Bone marrow (tissue), 2 donors: ENCODE measurements at places on chromosomes 7 and 10.

- no peak for DNase-seq
Observed at GRCh38 chr7:150976529-150977381, 1.4 kb downstream of the KCNH2 start.

DNA sequence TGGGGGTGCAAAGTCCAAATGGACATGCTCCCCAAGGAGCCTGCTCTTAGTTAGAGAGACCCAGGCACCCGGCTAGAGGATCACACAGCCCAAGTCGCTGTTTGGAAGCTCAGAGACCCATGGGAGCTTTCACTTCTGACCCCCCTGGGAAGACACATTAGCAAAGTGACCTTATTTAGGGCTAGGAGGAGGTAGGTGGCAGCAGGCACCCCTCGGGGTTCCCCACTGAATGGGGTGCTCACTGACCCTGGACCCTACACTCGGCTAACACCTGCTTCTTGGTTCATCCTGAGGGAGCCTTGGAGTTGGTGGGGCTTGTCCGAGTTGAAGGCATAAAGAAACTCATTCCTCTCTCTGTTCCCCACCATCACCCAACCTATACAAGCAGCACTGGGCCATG is 27.1 kb upstream of the HABP2 start:
- DNase-seq, result no peak

DNA sequence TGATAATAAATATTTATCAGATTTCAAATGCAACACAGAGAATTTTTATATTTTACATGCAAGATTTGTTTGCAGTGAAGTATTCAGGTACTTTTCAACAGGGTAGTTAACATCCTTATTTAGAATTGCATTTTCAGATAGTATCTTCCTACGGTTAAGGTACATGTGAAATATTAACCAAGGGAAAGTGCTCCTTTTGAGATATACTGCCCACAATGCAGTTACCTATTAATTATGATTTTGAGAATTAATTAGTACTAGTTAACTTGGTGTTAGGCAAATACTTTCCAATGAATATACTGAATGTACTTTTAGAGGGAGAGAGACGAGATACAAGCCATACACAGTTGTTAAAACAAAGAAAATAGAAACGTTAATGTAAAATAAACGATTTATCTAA is 206.2 kb upstream of the YAE1 start:
- DNase-seq, result no peak

- no peak for DNase-seq
Observed at GRCh38 chr7:50682079-50682478, 100.6 kb downstream of the GRB10 start.

GRCh38 chr7:2052657-2053048 is 180.1 kb downstream of the MAD1L1 start:
- no peak for DNase-seq

- DNase-seq, result no peak
Observed at GRCh38 chr7:16099302-16099849, 322.0 kb downstream of the CRPPA start.

DNA sequence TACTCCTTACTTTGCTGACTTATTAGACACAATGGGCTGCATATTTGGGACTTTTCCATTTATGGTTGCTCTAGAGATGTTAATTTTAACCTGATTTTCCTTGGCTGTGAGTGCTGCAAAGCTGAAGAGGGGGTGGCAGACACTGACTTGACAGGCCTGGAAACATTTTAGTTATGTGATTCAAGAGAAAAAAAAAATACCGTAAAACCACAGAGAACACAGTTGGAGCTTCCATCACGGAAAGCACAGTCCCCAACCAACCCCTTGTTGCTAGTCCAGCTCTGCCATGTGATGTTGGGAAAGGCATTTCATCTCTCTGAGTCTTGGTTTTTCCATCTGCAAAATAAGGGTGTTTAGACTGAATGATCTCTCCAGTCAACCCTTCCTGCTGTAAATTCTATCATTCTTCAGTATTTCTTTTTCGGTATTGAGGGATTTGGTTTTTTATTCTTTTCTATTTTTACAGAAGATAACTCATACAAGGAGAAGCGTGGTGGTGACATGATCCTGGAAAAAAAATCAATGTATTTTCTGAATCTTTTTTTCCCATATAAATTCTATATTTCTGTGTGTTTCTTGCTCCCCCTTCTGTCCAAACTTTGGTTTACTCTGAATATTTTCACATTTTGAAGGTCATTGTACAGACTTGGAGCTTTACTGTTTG is 246.1 kb downstream of the REEP3 start:
- no peak for DNase-seq

- no peak for DNase-seq
Observed at GRCh38 chr7:48084727-48085432, 4.2 kb upstream of the UPP1 start.

GRCh38 chr10:80487791-80488538 is 33.9 kb downstream of the TSPAN14 start:
- DNase-seq, result no peak

DNA sequence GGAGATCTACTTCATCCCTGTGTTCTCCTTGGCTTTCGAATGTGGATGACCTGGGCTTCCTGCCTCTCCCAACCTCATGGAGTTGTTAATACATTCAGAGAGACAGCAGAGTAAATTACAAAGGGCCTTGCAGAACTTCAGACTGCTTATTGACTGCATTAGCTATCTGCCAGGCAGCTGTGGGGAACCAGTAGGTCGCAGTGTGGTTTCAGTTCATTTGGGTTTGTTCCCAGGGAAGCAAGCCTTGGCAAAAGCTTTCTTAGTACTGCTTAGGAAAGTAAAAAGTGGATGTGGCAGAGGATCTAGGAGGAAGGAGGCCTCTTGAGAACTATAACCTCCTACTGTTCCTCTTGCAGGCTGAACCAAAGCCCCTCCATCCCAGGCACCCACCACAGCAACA is 9.2 kb downstream of the NPFFR1 start:
- DNase-seq, result no peak

DNA sequence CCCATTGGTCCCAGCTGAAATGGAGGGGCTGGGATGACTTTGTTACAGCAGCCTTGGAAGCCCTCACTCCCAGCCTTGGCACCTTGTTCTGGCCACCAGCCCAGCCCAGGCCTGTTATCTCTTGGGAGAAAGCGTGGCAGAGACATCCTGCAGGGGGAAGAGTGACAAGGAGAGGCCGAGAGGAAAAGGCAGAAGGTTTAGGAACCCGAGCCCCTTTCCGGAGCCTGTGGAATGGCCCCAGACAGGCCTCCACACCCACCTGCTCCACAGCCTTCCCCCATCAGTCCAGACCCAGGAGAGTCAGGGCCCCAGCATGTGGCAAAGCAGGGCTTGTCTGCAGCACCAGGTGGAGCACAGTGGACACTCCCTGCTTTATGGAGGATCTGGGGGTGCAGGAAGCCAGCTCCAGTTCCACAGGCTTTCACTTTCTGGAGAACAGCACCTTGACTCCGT is 24.1 kb upstream of the TRIM8 start:
- no peak for DNase-seq

GRCh38 chr10:62384057-62384446 is 9.9 kb downstream of the ZNF365 start:
- no peak for DNase-seq

- DNase-seq, result no peak
Observed at GRCh38 chr7:97390915-97391593, 273.6 kb downstream of the SDHAF3 start.

DNA sequence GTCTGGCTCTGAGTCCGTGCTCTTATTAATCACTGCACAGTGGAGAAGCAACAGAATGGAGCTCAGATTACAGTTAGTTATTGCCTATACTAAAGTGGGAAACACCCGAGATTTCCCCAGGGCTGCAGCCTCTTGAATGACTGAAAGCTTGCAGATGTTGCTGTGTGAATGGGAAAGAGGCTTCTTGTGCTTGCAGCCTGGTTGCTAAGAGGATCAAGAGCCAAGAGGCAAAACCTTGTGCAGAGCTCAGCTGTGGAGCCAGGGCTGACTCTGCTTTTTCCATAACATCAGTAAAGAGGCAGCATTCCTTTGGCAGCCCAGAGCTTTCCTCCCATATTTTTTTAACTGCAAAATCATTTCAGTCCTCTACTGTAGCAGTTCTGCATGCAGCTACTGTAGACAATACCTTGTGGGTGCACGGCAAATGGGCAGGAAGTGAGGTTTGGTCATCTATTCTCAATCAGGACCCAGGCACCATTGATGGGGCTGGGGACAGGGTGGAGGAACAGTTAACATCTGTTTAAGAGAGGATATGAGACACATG is 86.5 kb downstream of the RALA start:
- DNase-seq, result no peak

DNA sequence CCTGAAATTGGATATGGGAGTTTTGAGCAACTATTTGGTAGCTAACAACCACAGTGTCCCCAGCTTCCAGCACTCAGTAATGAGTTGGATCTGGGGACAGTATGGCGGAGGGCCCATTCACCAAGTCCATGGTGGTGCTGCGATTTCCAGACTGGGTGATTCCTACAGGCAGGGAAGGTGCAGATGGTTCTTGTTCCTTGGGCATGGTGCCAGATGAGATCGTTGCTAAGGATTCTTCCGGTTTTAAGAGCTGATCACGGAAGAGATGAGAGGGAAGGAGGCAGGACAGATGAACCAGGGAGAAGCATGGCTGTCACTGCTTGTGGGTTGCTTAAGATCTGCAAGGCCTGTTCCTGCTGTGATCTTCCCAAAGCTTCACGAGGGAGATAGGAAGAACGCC is 380.3 kb downstream of the TCERG1L start:
- no peak for DNase-seq

DNA sequence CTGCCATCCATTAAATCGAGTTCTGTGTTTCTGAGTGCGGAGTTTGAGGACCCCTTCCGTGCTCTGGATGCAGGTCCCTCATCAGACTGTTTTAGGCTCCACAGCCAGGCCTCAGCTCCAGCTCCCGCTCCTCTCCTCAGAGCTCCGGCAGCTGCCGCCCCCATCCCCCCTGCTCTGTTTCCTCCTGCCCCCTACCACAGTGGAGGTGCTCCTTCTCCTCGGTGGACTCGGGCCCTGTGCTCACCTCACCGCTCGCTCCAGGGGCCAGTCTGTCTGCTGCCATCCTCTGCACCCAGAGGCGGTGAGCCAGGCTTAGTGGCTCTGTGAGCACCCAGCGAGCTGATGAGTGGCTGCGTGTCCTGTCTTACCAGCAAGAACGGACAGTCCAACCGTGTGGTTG is 21.4 kb upstream of the PRKAR1B start:
- no peak for DNase-seq

GRCh38 chr7:76191783-76192240 is 9.9 kb upstream of the SRRM3 start:
- DNase-seq, result no peak

- no peak for DNase-seq
Observed at GRCh38 chr7:7318601-7319000, 136.3 kb downstream of the C1GALT1 start.

GRCh38 chr7:151614019-151614418 is 94.3 kb upstream of the RHEB start:
- no peak for DNase-seq

GRCh38 chr10:116026315-116026714 is 246.7 kb downstream of the GFRA1 start:
- no peak for DNase-seq
